ENCODE measurements at places on chromosomes 6 and 20.

DNA sequence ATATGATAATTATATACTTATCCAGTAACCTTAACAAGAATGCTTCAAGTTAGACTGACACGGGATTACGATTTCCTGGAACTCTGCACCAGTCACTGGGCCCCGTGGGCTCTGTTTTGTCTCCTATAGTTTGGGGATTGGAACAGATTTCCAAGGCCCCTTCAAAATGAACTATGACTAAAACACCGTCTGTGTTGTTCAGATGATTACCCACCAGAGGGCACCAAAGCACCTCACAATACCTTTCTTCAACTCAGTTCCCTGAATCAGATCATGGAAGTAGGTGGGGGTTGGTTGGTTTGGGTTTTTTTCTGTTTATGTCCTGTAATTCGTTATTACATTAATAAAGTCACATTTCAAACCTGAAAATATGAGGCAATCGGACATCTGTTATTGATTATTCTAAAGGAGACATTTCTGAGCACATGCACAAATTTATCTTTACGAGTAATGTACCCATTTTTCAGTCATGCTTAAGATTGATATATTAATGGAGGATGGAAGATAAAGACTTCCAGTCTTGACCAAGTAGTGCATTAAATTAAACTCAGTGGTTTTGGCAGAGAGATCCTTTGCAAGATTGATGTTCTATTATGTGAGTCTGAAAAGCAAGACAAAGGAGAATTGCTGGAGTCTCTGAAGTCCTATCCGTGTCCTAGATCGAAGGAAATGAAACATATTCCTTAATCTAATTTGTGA lies 112.0 kb upstream of the COL21A1 start:
- peak; percentile 53 for DNase-seq

DNA sequence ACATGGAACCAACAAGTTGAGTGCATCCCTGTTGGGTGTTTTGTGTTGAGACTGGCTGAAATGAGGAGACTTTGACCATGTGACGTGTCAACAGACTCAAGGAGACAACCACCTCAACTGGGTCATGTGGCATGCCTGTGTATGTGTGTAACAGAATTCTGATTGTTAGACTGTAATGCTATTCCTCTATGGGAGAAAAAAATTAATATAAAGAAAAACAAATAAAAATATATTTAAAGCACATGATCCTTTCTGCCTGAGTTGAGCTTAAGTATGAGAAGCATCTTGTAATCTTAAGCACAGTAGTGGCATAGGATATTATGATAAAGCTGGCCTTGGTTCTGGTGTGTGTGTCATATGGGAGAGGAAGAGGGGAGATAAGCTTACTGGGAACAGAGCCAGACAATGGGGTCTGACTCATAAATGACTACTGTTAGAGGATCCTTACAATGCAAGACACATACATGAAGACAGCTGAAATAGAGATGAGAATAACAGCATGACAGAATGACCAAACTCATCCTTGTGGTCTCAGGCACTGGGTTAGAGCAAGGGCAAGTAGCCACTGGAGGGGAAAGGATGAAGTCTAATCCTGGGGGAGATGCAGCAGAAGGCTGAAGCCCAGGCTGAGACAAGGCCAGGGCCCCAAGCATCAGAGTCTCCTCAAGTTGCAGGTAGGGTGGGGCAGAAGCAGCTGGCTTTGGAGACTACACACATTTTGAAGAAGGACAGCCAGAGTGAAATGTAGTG lies 9.2 kb downstream of the TP53INP2 start:
- DNase-seq = peak; percentile 37

GRCh38 chr6:156391061-156391672 lies 386.0 kb upstream of the ARID1B start:
- peak; percentile 45 for DNase-seq

- peak; percentile 47 for DNase-seq
Measured at GRCh38 chr20:56091628-56092234, 86.4 kb upstream of the CBLN4 start.

- DNase-seq = no peak
Measured at GRCh38 chr20:32986331-32986966, 17.8 kb downstream of the SUN5 start.

DNA sequence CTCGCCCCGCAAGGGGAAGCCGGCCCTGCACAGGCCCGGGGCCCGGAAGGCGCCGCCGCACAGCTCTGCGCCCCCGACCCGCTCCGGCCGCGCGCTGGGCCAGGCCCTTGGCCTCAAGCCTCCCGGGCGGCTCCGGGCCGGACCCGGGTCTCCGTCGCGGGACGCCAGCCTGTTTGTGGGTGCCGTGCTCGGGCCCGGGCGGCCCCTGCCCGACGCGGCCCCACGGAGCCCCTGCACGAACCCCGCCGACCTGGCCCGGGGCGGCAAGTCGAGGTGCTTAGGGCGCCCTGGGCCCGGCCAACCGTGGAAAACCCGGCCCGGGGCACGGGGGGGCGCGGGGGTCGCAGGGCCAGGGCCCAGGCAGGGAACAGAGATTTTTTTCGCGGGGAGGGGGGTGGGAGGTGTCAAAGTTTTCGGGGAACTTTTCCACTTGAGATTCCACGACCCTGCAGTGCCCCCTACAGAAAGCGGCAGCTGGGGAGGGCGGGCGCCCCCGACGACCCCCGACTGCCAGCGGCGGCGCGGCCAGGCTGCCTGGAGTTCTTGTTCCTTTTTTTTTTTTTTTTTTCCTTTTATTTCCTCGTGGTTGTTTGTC lies 805 bp upstream of the STX16 start:
- no peak for DNase-seq

DNA sequence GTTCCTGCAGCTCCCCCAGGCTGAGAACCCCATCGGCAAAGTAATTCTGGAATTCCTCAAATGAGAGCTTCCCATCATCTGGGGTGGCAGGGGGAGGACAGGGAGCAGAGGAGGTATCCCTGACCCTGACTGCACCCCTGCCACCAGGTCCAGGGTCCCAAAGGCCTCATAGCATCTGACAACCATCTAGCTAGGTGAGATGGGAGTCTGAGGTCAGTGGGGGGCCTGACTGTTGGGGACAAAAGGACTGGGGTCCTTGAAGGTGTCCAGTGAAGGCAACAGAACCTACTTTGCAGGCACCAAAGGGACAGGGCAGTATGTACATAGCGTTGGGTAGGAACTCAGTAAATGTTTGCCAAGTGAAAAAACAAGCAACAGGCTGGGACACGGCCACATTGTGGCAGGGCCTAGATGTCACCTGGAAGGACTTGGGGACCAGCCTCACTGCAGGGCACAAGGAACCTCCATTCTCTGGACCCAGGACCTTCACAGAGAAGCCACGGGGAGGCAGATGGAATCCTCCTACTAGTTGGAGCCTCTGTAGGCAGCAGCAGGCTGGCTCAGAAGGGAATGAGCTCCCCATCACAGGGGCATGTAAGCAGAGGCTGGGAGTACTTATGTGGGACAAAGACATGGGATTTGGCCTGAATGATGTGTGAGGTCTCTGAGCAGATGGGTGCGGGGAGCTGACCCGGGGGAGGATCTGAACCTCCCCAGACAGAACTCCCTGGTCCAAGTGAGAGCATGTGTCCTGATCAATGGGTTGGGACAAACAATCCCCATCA lies 3.3 kb downstream of the NECAB3 start:
- no peak for DNase-seq

GRCh38 chr6:153167061-153167891 lies 36.2 kb upstream of the RGS17 start:
- no peak for DNase-seq

DNA sequence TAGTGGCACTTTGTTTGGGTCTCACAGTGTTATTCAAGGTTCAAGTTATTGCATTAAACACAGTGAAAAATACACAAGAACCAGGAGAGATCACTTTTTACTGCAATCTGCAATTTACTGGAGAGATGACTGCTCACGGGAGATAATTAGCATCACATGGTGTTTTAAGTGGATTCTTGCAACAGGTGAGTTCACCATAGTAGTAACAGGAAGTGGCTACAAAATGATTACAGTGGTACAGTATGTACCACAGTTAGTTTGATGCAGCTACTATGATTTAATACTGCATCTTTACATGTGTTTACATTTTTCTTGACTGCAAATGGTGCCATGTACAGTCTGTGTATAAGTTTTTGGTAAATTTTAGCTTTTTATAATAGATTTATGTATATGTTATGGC lies 96.5 kb upstream of the SCP2D1 start:
- no peak for DNase-seq

DNA sequence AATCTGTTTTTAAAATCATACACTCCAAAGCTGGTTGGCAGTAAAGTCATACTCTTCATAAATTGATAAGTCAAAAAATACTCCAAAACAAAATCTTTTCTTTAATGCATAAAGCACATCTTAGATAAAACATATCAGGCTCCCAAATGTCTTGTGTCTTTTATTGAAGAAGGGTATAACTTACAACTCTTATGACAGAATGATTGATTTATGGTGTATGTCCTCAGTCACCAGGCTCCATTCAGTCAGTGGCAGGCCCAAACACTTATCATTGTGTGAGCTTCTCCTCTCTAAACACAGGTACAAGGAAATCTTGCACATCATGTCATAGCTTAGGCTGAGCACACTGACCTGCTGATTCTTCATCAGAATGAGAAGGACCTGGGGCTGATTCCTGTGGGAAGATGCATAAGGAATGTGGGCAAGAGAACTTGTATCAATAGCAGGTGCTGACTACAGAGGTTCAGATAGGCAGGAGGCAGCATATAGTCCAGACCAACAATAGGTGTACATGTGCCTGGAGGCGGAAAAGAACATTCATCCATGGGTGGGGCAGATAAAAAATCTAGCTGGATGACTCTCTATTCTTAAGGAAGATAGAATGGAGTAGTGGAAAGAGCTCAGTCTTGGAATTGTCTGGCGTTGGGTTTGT lies 1.9 kb downstream of the CALHM5 start:
- DNase-seq = peak; percentile 11

DNA sequence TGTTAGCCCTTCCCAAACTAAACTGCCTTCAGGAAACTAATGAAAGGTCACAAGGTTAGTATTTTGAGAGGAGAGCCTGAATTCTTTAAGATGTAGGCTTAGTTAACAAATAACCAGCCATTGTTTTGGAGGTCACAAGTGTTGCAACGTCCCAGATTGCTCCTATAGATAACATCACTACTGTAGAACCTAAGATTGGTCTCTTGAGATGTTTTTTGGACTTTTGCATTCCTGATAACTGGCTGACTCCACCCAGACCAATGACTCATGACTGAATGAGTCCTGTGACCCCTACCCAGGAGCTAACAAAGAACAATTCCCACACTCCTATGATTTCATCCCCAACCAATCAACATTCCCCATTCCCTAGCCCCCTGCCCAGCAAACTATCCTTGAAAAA lies 178.8 kb downstream of the SCP2D1 start:
- peak; percentile 10 for DNase-seq
